Ovary (tissue), 10 donors: ENCODE measurements at places on chromosomes 1 and 21.

DNA sequence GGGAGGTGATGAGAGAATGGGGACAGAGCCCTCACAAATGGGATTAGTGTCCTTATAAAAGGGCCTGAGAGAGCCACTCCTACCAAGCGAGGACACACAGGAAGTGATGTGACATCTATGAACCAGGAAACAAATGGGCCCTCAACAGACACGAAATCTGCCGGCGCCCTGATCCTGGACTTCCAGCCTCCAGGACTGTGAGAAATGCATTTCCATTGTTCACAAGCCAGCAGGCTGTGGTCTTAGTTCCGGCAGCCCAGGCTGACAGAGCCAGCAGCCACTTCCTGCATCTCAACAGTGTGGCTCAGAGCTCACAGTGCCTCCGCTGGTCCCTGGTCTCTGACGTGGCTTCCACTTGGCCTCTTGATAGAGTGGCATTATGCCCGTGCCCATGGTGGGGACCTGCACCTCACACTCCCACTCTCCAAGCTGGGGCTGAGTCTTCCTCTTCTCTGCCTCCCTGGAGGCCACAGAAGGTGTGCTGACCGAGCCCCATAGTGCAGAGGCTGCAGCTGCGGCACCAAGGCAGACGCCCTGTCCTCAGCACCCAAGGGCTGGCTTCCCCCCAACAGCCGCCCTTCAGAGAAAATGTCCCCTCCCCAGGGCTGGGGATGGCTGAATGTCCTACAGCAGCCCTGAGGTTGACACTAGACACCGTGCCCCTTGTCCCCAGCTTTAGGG, 44.9 kb downstream of the ACOT7 start:
- DNase-seq, result no peak

GRCh38 chr1:225762002-225762441, 15.6 kb upstream of the SRP9 start:
- DNase-seq, result no peak

DNA sequence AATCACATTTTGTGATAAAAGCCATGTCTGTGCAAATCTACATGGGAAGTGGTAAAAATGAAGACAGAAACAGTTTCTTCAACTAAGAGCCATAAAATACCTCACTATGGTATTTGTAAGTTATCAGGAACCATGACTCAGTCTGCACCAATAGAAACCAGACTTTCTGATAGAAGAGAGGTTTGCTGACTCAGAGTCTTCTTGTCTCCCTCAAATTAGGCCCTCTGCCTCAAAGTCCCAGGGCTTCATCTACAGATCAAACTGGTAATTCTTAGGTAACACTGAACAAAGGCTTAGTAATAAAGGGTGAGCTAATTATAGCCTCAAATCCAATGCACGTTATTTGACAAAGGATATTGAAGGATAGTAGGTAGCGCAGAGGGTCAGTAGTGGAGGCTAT, 30.9 kb upstream of the SSX2IP start:
- DNase-seq, result no peak

DNA sequence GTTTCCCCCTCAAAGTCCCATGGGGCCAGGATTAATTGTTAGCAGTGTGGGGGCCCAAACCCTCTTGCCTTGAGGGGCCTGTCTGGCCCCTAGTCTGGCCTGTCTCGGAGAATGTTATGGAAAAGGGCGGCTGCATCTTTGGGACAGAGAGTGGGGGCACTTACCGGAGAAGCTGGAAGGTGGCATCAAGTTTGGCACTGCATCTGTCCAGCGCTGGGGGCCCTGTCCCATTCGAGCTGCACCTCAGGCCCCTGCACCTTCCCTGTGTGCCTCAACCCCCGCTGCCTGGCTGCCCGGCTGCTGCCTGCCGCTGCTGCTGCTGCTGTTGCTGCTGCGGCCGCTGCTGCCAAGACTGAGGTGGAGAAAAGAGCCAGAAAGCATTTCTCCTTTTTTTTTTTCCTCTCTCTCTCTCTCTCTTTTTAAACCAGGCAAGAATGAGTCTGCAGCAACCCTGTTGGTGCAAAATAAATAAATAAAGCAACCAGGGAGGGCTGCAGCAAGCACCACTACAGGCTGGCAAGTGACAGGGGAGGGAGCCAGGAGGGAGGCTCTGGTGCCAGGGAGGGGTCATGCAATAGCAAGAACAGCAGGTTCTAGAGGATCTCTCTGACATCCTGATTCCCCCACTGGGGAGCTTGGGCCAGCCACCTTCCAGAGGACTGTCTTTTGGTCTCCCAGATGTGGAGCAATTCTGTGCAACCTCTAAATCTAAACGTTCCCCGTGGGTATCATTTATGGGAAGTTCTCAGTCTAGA, at the start of gene LINGO4:
LINGO4 (minus strand) TSS at position 354 of the 755 bp plus-strand sequence. CDS start 2,715 bp downstream, outside the sequence.
- no peak for DNase-seq

- no peak for DNase-seq
These were observed 285.7 kb upstream of the ZP4 start for GRCh38 chr1:238176441-238176840.

DNA sequence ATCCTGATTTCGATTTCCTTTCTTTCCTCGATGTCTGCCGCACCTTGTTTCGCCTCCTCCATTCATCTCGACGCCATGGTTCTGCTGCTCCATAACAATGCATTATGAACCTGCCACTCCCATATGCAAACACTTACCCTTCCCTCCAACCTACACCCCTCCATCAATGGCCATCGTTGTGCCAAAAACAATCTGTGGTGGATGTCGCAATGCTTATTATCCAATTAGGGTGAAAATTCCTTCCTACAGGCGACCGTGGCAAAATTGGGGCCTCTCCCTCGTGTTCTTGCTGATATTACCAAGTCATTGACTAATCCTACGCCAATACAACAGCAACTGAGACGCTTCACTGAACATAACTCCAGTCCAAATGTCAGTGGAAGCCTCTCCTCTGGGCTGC, 40.3 kb downstream of the CLEC20A start:
- no peak for DNase-seq

- DNase-seq, result peak; percentile 10
These were observed 120.6 kb upstream of the RAVER2 start for GRCh38 chr1:64624218-64624713.
